T-helper 9 cell (primary cell): ENCODE measurements at places on chromosomes 2 and 18.

DNA sequence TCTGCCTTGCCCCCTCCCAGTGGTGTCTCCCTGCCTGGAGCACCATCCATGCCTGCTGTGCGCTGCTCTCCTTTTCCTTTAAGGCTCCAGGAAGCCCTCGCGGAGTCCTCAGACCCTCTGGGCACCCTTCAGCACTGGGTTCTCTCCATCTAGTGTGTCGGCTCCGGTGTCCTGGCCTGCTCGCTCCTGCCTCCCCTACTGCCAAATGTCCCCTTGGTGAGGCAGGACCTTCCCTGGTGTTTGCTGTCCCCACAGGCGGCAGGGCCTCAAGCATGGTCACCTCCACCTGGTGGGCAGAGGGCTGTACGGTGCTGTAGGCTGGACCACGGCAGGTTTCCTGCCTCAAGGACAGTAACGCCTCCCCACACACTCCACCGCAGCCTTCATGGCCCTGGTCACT lies 90.2 kb downstream of the DGKD start:
- no peak for DNase-seq

- DNase-seq: no peak
These were observed 2.7 kb downstream of the SLC4A3 start for GRCh38 chr2:219629976-219630695.

GRCh38 chr2:20185176-20186022 lies 39.5 kb downstream of the SDC1 start:
- no peak for DNase-seq

DNA sequence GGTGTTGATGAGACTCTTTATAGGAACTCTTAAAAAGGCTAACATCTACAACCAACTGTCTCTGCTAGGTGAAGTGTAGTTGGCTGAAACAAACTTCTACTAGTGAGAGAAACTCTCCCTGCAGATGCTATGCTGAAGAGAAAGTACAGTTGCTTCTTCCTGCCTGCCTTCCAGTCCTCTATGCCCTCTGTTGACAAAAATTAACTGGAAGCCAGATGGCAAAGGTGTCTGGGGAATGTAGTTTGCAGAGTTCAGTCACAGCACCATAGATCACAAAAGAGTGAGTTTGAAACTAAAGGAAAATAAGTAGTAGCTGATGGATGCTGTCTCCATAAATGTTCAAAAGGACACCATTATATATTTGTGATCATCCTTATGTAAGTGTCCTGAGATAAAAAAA lies 958.8 kb upstream of the NRXN1 start:
- DNase-seq: no peak

- no peak for DNase-seq
These were observed 1372.8 kb upstream of the CDH2 start for GRCh38 chr18:29549759-29550158.

GRCh38 chr2:70616168-70616694 lies 62.6 kb upstream of the TGFA start:
- DNase-seq: no peak

DNA sequence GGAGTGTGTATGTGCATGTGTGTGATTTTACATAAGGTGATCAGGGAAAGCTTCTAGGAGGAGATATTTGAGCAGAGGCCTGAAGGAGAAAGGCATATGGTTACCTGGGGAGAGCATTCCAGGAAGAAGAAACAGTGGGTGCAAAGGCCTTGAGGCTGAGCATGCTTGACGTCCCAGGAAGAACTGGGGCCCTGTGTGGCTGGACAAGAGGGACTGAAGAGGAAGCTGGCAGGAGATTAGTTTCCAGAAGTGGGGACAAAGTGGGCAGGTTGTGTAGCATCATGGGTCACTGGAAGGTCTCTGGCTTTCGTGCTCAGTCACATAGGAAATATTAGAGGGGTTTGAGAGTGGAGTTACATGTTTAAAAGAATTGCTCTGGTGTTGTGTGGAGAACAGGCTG lies 42.0 kb upstream of the POLE4 start:
- DNase-seq: no peak

GRCh38 chr18:58962336-58962735 lies 97.7 kb downstream of the ZNF532 start:
- no peak for DNase-seq

- DNase-seq: no peak
These were observed 16.5 kb upstream of the PSD4 start for GRCh38 chr2:113157118-113157896.

DNA sequence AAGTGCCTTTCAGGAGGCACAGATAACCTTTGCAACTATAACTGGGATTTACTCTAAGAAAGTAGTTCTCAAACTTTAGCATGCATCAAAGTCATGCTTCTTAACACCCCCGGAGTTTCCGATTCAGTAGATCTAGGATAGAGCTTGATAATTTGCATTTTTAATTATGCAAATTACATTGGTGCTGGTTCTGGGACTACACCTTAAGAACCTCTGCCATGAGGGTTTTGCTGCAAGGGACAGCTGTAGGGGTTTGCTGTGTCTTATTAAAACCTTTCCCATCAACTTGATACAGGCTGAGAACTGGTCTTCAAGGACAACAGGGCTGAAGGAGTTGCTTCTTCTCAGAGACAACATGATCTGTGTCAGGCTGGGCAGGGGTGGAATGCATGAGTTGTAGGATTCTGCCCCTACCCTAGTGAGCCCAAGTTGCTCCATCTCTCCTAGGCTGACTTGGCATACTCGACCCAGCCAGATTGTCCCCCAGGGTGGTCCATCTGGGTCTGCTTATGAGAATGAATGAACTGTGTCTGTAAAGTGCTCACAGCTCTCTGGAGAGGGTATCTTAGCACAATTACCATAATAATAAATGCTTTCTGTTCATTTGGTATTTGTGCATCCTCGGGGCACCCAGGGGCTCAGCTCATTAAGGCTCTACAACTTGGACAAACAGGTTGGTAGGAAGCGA lies 232.7 kb downstream of the CLIP4 start:
- DNase-seq: no peak

GRCh38 chr2:224426656-224427055 lies 24.7 kb upstream of the FAM124B start:
- DNase-seq: no peak

DNA sequence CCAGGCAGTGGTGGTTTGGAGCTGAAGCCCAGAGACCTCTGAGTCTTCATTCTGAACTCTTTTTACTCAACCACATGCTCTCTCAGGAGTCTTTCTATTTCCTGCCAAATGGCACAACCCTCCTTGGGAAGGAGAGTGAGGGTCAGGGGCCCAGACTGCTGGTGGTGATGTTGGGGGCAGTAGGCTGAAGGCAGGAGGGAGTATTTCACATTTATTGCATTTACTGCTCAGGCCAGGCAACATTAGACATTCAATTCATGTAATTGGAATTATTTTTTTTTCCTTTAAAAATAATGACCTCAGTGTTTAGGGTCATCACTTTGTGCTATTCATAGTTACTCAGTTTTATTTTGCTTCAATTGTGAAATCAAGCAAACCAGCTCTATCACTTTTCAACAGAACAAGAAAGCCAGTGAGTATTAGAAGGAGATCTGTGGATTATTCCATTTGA lies 311.3 kb upstream of the NT5C1B start:
- no peak for DNase-seq

- DNase-seq: no peak
These were observed 486.8 kb downstream of the DPP10 start for GRCh38 chr2:114929225-114929624.

DNA sequence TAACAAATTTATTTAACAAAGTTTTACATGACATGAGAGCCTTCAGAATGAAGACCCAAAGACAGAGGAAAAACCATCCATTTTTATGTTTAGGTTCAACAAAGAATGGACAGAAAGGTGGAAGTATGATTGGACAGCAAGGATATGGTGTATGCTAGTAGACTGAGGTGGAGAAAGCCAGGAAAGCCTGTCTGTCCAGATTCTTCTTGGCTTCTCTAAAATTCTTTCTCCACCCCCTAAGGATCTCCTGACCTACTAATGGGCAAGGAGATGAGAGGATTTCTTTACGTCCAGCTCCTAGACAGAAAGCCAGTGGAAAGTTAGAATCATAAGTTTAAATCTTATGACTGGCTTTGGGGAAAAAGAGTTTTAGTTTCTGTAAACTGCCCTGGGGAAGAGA lies 3.0 kb downstream of the ATIC start:
- no peak for DNase-seq

- no peak for DNase-seq
These were observed 21.0 kb upstream of the INHBB start for GRCh38 chr2:120324933-120325332.

GRCh38 chr2:120878970-120879369 lies 143.3 kb downstream of the GLI2 start:
- no peak for DNase-seq

- no peak for DNase-seq
These were observed 3.6 kb upstream of the PROM2 start for GRCh38 chr2:95270541-95271081.

- DNase-seq: no peak
These were observed 6.9 kb upstream of the CRIM1 start for GRCh38 chr2:36348721-36349120.

- DNase-seq: no peak
These were observed 246.1 kb upstream of the ST6GAL2 start for GRCh38 chr2:107132070-107132469.
